Stimulated activated CD4-positive, alpha-beta T cell treated with anti-CD3 and anti-CD28 coated beads, TNF-alpha, amount 100 ng/mL, for 1 hour (primary cell): ENCODE measurements at places on chromosomes 2 and 18.

GRCh38 chr2:118050386-118050785, 36.5 kb upstream of the CCDC93 start:
- no peak for DNase-seq

DNA sequence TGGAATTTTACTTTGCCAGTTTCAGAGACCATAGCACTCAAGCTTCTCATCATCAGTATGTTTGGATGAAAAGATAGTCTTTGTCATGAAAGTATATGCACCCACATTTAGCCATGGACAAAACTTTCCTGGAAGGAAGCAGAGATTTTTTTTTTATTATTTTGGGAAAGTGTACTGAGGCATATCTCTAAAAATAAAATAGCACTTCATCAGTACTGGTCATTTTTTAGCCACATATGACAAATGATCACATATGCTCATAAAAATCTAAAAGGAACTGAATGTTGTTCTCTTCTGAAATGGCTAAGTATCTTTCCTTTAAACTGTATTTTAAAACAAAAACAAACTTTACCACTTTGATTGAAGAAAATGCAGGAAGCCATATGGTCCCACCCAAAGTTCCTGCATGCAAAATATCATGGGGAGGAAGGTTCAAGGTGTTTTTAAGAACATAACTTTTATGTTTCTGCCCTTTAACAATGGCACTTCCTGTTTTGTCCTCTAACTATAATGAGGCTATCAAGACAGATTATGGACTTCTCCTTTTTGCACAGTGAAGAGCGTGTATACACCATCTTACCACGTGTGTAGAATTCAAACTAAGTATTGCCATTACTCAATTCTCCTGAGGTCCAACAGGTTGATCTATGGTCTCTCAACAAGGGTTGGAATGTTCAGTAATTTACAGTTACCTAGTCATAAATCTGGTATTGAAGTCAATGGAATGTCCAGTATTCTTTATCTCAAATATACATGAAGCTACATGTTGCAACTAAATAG, 77.1 kb upstream of the SLC39A10 start:
- no peak for DNase-seq

GRCh38 chr2:233463586-233463985, 103.0 kb downstream of the USP40 start:
- DNase-seq: no peak

DNA sequence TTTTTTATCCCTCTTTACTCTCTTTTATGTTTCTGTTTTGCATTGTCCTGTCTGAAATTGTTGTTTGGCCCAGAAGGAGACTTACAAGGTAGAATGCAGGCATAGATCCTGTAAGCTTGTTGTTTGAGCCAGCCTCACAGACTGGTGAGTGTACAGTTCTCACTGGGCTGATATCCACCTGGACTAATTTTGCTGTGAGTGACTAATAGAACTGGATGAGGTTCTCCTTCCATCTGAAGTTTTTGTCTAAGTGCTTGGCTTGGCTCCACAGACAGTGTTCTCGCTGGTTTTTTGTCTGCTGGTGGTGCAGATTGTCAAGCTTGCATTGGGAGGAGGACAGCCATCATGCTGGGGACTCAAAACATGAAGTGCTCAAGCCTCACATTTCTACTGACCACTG, 495.7 kb downstream of the TSN start:
- no peak for DNase-seq

GRCh38 chr2:145617420-145617819, 1097.5 kb upstream of the ZEB2 start:
- DNase-seq: no peak

- no peak for DNase-seq
Observed at GRCh38 chr2:240498171-240498957, 59.4 kb downstream of the ANKMY1 start.

- no peak for DNase-seq
Observed at GRCh38 chr2:1979138-1979537, 234.8 kb upstream of the PXDN start.

DNA sequence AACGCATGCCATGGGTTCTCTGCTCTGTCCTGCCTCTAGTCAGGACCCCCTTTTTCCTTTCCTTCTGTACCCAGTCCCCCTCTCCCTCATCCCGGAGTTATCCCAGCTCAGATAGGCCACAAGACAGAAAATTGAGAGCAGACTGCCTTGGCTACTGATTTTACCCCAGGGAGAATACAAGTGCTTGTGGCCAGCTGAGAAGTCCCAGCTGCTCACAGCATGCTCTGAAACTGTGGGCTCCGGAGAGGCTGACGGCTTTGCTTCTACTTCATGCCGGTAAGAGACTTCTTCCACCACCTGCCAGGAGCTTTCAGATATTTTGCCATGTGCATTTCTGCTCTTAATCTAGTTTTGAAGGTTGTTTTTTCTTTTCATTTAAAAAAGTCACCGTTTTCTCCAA, 20.0 kb upstream of the SIX2 start:
- DNase-seq: no peak

DNA sequence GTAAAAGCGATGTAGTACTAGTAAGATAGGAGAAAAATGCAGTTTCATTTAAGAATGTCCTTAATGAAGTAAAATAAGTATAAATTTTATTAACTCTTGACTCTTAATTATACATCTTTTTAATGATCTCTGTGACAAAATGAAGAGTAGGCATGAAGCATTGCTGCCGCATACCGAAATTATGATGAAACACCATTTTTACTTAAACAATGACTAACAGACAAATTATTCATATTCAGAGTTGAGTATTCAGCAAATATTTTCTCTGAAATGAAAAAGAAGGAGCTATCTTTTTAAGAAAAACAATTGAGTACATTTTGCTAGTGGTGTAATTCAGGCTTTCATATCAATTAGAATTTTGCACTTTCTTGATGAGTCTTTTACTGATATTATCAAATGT, 150.6 kb upstream of the DOCK10 start:
- no peak for DNase-seq

DNA sequence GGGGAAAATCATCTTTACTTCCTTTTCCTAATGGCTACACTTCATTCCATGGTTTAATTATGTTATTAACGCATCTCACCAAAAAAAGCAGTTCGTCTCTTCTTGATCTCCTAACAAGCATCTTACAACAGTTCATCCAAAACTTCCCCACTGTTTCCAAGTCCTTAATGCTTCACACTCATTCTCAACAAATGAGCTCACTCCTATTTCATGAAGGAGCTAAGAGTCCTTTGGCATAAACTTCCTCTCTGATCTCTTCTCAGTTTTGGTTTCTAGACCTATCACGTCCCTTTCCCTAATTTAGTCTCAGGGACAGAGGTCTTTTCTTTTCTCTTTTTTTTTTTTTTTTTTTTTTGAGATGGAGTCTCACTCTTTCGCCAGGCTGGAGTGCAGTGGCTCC, 205.9 kb upstream of the SLC39A10 start:
- no peak for DNase-seq

- DNase-seq: no peak
Observed at GRCh38 chr2:181771356-181771755, 91.0 kb upstream of the NEUROD1 start.

DNA sequence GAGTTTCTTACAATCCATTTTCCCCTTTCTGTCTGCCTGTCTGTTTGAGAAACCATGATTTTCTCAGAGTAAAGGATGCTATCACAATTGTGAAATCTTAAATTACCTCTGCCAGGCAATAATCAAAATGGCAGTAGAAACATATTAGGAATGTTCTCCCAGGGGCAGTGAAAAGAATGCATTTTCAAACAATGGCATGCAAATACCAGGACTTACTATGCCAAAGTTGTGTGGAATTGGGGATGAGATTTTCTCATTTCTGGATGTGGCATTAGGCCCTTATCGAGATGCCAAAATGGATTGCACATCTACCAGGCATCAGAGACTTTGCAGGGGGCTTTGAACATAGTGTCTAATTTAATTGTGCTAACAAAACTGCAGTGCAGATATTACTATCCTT, 821.4 kb downstream of the RNF144A start:
- DNase-seq: no peak

GRCh38 chr18:63318889-63319382, 633 bp downstream of the BCL2 start:
- no peak for DNase-seq

DNA sequence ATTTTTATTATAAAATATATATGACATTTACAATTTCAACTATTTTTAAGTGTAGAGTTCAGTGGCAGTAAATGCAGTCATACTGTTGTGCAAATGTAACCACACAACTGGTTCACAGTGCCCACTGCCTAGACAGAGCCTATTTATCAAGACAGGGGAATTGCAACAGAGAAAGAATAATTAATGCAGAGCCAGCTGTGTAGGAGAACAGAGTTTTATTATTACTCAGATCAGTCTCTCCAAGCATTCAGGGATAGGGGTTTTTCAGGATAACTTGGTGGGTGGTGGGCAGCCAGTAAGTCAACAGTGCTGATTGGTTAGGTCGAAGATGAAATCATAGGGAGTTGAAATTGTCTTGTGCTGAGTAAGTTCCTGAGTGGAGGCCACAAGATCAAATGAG, 200.3 kb downstream of the NYAP2 start:
- DNase-seq: no peak

GRCh38 chr18:69755041-69755440, 192.6 kb downstream of the CD226 start:
- DNase-seq: no peak

- DNase-seq: no peak
Observed at GRCh38 chr2:73265298-73266060, 18.8 kb downstream of the FBXO41 start.

DNA sequence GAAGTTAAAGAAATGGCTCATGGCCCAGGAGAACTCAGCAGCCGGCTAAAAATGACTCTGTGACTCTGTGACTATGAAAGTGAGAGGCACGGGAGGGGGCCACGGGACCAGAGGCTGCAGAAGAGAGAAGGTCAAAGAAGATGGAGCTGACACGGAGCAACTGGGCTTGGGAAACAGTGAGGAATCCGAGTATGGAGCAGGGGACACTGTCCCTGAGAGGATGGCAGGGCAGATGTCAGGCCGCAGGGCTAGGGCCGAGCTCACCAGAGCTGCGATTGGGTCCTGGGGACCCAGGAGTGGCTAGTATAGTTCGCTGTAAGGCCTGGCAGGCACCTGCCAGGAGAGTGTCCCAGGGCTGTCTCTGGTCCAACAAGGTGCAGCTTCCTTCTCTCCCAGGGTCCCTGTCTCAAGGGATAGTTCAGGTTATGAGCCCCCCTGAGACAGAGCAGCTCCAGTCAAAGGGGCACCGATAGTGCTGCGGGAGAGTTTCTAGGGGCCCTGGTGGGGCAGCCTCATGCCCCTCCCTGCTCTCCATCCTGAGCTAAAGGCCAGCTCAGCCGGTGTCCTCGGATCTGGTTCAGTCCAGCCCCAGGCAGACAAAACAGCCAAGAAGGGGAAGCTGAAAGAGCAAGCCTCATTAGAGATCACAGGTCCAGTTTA, 42.7 kb downstream of the CIB4 start:
- DNase-seq: no peak

DNA sequence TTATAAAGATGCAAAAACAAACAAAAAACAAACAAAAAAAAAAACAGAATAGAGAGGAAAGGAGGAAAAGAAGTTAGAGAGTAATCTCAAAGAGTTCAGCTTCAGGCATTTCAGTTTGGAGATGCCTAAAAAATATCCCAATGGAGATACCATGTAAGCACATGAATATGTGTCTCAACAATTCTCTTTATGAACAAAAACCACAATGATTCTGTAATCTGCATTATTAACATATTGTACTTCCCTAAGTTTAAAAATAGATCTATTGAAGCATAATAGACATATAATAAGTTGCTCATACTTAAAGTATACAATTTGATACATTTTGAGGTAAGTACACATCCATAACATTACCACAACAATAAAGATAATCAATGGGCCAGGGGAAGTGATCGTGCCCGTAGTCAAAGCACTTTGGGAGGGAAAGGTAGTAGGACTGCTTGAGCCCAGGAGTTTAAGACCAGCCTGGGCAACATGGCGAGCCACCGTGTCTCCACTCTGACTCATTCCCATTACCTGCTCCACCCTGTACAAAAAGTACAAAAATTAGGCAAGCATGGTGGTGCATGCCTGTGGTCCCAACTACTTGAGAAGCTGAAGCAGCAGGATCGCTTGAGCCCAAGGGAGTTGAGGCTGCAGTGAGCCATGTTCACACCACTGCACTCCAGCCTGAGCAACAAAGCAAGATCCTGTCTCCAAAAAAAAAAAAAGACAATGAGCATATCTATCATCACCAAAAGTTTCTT, 158.9 kb downstream of the ATAD2B start:
- DNase-seq: no peak

DNA sequence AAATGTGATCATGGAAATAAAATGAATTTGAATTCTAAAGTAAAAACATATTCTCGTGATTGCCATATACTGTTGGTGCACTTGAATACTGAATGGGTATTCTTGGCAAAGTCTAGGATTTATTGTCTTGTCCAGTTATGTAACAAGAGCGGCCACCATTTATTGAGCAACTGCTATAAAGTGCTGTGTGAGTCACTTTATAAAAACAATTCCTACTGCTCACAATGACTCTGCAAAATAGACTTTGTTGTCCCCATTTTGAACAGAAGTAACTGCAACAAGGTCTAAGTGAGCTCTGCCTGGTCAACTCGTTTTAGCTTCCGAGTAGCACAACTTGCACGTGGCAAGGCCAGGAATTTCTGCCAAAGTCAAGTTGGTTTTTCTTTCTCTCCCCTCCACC, 995.6 kb upstream of the FANCL start:
- no peak for DNase-seq

DNA sequence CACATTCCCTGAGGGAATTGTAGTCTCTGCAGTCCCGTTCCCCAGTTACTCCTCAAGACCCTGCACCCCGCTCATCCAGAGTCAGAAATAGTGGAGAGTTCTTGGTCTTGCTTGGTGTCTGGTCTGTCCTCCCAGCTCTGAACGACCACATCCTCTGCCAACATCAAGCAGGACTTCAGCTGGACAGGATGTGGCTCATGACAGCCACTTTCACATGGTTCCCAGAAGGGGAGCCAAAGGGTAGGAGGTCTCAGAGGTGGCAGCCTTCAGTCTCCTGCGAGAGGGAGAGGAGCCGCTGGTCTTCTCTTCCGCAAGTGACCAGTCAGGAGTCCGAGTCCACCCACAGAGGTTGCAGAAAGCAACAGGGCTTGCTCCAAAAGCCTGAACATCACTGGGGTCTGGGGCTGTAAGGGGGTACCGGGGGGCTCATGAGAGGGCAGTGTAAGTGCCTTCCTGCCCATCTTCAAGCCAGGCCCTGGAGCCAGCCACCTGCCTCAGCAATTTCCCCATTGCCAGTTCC, 29.8 kb downstream of the B3GNT7 start:
- no peak for DNase-seq

- DNase-seq: no peak
Observed at GRCh38 chr2:217430916-217431576, 571.2 kb upstream of the TNP1 start.

DNA sequence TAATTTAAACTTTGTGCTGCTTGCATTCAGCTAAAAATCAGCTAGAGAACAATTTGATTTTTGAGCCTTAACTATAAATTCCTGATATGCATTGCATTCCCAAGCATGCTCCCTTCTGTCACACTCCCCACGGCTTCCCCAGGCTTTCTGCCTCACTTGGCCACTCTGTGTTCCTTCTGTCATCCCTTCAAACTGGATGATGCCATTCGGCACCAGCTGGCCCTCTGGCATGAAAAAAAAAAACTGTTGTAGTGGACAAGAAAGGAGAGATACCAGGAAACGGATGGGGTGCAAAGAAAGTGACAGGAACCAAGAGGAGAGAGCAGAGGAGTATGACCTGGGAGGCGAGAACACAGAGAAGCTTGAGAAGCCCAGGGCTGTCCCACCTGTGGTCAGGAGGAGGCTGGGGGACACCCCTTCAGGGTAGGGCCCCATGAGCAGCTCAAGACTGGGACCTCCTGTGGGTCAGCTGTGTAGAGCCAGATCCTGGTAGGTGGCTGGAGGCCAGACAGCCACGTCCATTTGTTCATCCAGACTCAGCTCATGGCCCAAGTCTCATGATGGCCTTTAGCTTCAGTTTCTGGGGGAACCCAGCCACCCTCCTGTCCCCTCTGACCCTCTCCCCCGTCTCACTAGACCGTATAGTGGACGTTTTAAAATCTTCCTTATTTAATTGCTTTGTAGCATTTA, 211.8 kb downstream of the GBX2 start:
- DNase-seq: no peak
